ENCODE measurements at places on chromosomes 3 and 15.
A peak's percentile ranks its signal among the peaks of the same experiment; 100 is the strongest.

DNA sequence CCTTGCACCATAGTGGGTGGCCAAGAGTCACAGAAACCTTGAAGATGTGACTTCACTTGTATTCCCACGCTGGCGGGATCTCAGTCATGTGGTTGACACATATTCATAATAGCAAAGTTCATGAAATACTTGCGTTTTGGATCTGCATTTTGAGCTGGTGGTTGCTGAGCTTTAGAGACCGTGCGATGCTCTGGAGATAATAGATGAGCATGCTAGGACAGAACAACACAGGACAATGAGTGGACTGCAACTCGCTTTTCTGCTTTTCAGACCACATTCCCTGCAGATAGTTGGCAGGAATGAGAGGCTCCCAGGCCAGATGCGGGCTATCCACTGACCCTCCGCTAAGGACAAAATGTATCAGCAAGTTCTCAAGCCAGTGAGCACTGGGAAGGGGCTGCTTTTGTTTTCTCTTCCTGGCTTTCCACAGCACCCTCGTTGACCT is 13.8 kb upstream of the STARD5 start:
- no peak for DNase-seq

GRCh38 chr3:176946202-176946601 is 251.1 kb downstream of the TBL1XR1 start:
- DNase-seq = no peak

DNA sequence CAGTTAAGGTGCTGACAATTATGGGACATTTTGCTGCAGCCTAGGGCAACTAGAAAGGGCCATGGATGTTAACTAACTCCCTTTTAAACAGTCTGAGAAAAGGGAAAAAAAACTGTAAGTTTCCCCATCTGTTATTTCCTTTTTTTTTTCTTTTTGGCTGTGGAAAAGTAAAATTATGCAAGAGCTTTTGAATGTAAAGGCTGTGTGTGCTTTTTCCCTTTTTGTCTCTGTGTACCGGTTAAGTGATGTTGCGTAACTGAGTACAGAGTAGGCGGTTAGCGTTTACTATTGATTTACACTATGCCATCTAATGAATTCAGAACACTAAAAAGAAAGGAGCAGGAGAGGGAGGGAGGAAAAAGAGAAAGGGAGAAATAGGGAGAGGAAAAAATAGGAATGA is 403.6 kb downstream of the TIGIT start:
- no peak for DNase-seq

- no peak for DNase-seq
These were observed 324.7 kb upstream of the SLCO3A1 start for GRCh38 chr15:91528801-91529200.

- DNase-seq = no peak
These were observed 47.7 kb upstream of the HES1 start for GRCh38 chr3:194087995-194088855.

DNA sequence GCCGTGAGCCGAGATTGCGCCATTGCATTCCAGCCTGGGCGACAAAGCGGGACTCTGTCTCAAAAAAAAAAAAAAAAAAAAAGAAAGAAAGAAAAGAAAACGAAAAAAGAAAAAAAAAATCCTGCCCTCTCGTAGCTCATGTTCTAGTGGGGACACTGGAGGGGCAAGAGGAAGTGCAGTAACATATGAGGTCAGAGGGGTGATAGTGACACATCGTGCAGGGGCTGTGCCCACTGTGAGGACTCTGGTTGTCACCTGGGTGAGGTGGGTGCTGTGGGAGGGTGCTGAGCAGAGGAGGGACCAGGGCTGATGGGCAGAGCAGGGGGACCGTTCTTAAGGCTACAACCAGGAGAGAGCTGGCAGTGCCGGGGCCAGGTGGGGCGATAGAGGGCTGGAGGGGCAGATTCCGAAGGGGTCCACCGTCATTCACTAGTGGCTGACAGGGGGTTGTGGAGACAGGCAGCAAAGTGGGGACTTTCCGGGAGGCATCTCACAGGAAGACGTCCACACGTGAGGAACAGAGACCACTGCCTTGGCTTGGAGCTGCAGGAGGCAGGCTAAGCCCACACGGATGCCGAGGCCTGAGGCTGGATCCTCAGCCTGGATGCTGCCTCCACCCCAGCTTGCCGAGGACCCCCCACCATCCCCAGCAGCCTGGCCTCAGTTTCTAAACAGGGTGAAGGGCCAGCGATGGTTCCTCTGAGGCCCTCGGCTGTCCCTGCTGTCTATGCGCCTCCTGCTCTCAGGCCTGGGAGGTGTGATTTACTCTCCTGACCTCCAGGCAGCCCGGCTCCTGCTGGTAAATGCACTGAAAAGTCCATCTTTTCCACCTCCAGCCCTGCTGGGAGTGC is 154.3 kb upstream of the IQSEC1 start:
- DNase-seq = no peak

DNA sequence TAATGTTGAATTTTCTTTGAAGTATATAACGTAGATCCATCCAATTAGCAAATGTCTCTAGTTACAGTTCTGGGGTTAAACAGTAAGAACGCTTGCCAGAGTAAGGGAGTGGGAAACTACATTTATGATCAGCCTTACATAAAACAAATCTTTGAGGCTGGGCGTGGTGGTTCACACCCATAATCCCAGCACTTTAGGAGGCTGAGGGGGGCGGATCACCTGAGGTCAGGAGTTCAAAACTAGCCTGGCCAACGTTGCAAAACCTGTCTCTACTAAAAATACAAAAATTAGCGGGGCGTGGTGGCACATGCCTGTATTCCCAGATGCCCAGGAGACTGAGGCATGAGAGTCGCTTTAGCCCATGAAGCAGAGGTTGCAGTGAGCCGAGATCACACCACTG is 50.1 kb upstream of the GATM start:
- DNase-seq = no peak

- DNase-seq = no peak
These were observed 11.9 kb upstream of the CGNL1 start for GRCh38 chr15:57364282-57365007.

GRCh38 chr3:42290966-42291714 is 25.2 kb upstream of the CCK start:
- DNase-seq = no peak

GRCh38 chr3:102180280-102180931 is 254.4 kb upstream of the ZPLD1 start:
- DNase-seq = no peak

DNA sequence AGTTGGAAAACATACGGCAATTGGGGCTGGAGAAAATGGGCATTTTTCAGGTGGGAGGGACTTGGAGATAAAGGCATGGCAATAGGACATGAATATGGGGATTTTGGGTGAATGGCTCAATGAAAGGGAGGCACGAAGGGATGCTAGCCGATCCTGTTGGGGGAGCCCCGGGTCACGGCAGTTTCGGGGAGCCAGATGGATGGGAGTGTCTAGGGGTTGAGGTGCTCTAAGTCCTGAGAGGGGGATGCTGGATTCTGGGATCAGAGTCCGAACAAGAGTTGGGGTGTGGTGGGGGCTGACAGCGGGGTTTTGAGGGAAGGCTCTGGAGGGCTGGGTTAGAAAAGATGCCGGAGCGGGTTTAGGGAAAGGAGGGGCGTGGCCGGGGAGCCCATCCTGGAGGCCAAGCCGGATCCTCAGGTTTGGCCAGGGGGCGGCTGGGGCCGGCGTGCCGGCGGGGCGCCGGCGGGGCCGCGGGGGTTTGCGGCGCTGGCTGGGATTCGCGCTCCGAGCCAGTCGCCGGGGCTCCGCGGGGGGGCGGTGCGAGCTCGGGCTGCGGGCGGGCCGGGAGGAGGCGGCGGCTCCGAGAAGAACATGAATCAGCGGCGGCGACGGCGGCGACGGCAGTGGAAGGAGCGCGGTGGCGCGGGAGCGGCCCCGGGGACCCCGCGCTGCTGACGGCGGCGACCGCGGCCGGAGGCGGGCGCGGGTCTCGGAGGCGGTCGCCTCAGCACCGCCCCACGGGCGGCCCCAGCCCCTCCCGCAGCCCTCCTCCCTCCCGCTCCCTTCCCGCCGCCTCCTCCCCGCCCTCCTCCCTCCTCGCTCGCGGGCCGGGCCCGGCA is at the start of gene TYRO3:
TYRO3 (plus strand) TSS at position 813 of the 839 bp plus-strand sequence. CDS start 46 bp downstream, outside the sequence.
- peak; percentile 66 for DNase-seq

- DNase-seq = no peak
These were observed 505 bp upstream of the WNT5A start for GRCh38 chr3:55487381-55488241.

- no peak for DNase-seq
These were observed 20.0 kb downstream of the PCCB start for GRCh38 chr3:136270179-136270578.

- no peak for DNase-seq
These were observed 835 bp downstream of the SEMA5B start for GRCh38 chr3:123026565-123027291.

DNA sequence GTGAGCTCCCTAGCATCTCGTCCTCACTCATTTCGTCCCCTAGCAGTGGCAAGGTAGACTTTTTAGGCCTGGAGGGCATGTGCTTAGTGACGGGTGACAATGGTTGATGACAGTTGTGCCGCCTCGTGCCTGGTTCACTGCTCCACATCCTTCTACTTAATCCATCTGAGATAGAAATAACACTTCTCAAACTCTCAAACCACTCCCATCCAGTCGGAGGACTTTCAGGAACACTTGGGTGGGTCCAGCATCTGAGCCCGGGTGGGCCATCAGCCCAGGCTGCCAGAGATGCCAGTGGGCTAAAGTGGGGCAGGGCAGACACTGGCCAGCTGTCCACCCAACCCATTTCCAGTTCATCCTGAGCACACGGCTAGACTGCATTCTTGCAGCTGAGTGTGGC is 79.7 kb upstream of the SMAD3 start:
- no peak for DNase-seq

DNA sequence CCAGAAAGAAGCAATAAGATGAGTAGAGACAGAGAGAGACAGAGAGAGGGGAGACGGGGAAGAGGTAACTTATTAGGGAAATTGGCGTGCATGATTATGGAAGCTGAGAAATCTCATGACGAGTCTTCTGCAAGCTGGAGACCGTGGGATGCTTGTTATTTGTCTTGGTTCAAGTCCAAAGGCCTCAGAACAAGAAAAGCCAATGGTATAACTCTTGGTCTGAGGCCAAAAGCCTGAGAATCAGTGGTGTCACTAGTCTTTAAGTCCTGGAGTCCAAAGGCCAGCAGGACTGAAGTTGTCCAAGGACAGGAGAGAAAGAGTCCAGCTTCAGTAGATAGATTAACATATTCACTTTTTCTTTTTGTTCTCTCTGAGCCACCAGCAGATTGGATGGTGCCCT is 613.6 kb downstream of the CADM2 start:
- DNase-seq = no peak

GRCh38 chr15:40754574-40754882 is 526 bp downstream of the RMDN3 start:
- DNase-seq = no peak

DNA sequence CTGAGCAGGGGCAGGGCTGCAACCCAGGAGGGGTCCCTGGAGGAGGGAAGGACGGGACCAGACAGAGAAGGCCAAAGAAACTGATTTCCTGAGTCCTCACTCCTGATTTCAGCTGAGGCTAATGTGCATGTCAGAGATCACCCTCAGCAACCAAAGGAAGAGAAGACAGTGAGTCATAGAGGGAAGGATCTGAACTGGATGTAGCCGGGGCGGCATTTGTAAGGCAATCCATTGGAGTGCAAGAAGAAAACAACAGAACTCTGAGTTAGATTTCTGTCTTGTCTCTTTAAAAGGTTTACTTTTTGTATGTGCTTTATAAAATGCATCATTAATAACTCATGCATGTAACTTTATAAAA is 105.3 kb upstream of the AGBL1 start:
- DNase-seq = no peak

DNA sequence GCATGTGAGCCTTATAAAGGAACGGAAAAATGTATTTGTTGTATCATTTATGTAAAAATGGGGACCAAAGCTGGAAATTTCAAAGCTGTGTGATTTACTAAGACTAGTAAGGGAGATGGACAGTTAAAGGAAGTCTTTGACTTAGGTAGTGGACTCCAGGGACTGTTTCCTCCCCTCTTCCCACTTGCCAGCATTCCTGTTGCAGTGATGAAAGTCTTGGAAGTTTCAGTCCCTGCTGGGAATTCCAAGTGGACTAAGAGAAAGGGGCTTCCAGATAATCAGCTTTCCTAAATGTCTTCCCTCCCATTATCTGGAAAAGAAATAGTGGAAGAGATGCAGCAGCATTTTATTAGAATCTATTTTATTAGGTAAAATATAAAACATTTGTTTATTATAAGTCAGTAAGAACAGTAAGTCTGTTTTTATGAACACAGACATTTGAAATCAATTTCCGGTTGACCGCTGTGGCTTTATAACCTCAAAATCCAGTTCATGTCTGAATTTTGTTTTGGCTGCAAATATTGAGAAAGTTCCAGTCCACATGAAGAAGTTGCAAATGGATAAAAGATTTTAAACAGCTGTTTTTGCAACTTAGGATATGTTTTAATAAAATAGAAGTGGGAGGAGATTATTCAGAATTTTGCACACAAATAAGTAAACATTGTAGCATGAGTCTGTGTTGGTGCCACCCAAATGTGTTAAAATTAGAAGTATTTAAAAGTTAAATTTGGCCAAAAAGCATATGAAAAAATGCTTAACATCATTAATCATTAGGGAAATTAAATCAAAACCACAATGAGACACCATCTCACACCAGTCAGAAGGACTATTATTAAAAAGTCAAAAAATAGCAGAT is 141.8 kb downstream of the IL20RB start:
- DNase-seq = no peak

- DNase-seq = no peak
These were observed 82.7 kb downstream of the IGF1R start for GRCh38 chr15:98730860-98731711.

DNA sequence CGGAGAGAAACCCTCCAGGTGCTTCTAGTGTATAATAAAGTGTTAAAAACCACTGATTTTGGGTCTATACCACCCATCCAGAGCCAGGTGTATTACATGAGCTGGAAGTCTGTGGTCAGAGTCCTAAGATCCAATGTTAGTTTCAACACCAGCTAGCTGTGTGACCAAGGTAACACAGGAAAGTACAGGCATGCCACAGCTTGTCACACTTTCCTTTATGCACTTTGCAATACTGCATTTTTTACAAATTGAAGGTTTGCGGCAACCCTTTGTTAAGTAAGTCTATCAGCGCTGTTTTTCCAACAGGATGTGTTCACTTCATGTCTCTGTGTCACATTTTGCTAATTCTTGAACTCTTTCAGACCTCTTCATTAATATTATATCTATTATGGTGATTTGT is 201.3 kb upstream of the PRICKLE2 start:
- no peak for DNase-seq

DNA sequence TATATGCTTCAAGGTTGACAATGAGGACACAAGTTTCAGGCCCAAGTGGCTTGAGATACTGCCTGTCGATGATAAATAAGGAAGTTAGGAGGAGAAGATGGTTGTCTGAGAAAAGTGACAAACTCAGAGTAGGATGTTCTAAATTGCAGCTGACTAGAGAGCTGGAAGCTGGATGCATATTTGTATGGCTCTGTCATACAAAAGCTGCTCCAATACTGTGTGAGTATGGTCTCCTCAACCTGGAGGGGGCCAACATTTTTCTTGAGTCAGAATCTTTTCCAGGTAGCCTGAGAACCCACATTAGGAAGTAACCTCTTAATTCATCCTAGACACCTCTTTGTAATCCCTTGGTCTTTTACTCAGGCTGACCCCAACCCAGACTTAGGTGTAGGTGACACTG is 28.4 kb upstream of the TPRG1 start:
- DNase-seq = no peak

GRCh38 chr3:158810823-158811724 is 9.2 kb downstream of the MFSD1 start:
- no peak for DNase-seq

GRCh38 chr3:167895684-167896083 is 160.2 kb downstream of the SERPINI1 start:
- no peak for DNase-seq

Data from stimulated activated CD8-positive, alpha-beta memory T cell treated with anti-CD3 and anti-CD28 coated beads, Interleukin-12 subunit alpha, Interleukin-12 subunit beta, amount 100 ng/mL, for 4 hours (primary cell).